ENCODE measurements at places on chromosomes 7 and 10.
A peak's percentile ranks its signal among the peaks of the same experiment; 100 is the strongest.

GRCh38 chr10:132345345-132345744, 13.4 kb downstream of the LRRC27 start:
- DNase-seq = no peak

DNA sequence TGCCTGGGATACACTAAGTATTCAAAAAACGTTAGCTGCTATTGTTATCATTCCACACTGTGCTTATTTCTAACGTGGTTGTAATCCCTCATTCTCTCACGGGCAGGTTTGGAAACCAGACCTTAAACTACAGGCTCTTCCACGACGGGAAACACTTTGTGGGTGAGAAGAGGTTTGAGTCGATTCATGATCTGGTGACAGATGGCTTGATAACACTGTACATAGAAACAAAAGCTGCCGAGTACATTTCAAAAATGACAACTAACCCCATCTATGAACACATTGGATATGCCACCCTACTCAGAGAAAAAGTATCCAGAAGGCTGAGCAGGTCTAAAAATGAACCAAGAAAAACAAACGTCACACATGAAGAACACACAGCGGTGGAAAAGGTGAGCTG, 163.2 kb upstream of the PRR15 start:
- DNase-seq = no peak

DNA sequence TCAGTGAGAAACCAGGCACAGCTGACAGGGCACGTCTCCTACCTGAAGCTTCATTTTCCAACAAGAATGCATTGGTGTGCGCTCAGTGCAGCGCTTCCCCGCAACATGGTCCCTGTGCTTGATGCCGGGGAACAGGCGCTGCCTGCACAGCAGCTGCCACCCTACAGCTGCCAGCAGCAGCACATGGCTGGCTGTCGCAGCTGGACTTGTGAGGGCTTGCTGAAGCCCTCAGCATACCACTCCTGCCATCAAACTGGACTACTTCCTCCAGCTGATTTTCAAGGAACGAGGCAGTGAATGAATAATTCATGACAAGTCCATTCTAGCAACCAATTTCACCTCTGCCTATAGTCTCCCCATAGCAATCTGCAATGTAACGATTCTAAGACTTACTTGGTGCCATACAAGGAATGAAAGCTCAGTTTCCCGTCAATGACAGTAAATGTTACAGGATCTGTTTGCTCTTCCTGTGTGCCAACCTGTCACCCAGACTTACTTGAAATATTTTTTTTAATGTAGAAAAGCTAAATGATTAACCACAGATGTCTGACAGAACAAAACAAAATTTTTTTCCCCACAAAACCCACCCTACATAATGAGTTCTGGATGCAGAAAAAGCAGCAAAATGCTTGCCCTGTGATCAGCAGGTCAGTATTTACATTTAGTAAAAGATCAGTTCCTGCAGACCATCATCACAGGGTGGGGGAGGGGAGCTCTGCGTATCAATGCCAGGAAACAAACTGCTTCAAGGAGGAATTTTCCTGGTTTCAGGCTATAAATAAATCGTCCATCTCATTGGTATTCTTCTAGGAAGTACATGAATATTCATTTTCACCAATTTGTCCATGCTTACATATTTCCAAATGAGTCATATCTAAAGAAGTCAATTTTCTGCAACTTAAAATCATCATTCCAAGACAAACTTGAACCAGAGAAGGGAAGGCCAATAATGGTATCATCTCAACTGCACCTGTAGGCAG, 140.6 kb downstream of the ALOX5 start:
- peak; percentile 75 for DNase-seq

DNA sequence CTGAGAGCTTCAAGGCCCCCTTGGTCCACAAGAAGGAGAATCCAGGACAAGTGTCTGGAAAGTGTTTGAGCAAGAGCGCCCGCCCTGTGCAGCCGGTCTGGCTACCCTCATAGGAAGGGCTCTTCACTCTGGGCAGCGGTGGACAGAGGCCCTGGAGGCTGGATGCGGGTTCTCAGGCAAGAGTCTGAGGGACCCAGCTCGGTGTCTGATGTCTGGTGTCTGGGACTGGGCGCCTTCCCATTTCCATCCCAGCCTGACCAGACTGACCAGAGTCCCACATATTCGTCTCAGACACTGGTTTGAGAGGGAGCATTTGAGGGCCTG, 59.8 kb downstream of the HK1 start:
- DNase-seq = no peak
